Activated naive CD4-positive, alpha-beta T cell treated with anti-CD3 and anti-CD28 coated beads for 36 hours (primary cell): ENCODE measurements at places on chromosomes 13 and 19. TPM values are rescaled to one million over a fixed set of nuclear protein-coding genes. Genes with fewer than 3 reads are reported as not detected.
A peak's percentile ranks its signal among the peaks of the same experiment; 100 is the strongest.

CCL25 gene
- not detected for total RNA-seq

ZNF569 gene
- 8.6 TPM for total RNA-seq

- no peak for DNase-seq
These were observed 1761.5 kb downstream of the PCDH9 start for GRCh38 chr13:65468628-65469027.

DNA sequence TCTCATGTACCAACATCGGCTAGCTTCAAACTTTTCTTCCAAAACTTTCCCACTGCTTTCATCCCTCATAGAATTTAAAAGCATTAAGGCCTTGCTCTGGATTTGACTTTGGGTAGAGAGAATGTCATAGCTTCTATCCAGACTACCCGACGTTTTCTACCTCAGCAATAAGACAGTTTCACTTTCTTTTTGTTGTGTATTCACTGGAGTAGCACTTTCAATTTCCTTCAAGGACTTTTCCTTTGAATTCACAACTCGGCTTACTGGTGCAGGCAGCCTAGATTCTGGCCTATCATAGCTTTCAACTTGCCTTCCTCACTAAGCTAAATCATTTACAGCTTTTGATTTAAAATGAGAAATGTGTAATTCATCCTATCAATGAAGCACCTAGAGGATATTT is 420.4 kb upstream of the GPC6 start:
- no peak for DNase-seq

DNA sequence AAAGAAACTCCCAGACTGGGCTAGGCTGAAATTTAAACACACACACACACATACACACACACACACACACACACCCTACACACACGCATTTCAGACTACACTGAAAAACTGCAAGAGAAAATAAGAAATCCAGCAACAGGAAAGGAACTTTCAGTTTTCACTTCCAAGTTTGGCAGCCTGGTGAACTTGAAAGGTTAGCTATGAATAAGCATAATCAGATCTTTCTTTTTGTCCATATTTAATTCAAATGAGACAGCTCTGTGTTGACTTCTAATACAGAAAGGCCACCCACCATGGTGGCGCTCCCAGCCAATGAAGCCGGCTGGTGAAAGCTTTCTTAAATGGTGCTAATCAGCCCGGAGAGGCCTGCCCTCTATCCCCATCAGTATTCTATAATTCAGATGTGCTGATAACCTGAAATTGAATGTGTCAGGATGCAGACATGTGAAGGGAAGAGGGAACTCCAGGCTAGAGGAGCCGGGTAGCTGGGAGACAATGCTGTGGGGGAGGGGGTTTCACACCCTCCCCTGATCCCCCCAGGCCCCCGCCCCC is 108.3 kb upstream of the ZNF536 start:
- DNase-seq: no peak

DNA sequence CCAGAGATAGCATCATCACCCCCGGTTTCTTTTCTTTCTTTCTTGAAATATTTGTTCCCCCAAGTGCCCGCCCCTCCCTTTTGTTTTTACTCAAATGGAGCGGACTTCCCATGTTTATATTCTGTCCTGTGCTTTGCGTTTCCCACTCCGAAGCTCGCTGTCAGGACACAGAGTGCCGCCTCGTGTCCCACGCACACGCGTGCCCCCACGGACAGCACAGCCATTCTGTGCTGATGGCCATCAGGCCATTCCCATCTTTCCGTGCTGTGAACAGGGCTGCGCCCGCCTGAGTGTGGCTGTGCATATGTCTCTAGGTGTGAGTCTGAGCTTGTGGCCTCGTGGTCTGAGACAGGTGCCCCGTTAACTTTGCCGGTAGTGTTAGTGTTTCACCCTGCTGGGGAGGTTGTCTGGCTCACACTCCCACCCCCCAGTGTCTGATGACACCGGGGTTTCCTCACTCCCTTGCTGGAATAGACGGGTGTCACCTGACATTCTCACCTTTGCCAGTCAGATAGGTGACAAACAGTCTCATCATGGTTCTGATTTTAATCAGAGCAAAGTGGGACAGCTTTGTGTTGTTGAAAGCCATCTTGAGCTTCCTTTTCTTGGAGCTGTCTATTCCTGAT is 6.9 kb downstream of the PAK4 start:
- peak; percentile 71 for DNase-seq

- no peak for DNase-seq
These were observed 18.1 kb downstream of the NALCN start for GRCh38 chr13:101398191-101398590.
